ENCODE measurements at places on chromosomes 13 and 19.

- DNase-seq: no peak
Observed at GRCh38 chr19:7545904-7546303, 10.4 kb downstream of the PNPLA6 start.

GRCh38 chr13:71867131-71867814, at the start of gene DACH1:
TSS of gene DACH1 (minus strand) at chr13:71867204.
- peak; percentile 81 for DNase-seq

DNA sequence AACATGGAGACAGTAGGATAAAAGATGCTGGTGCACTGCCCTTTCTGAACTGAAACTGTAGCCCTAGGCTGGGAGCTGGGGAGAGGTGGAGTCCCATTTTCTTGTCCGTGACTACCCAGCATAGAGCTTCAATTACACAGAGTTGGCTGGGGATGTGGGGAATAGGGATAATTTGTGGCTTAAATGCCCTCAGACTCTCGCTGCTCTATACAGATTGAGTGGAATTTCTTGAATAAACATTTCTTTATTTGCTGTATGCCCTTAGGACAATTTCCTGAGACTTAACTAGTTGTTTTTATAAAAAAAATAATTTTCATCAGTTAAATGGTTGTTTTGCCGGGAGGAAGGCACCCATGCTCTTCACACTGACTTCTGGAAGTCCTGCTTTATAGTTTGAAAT, 7.2 kb downstream of the IGFL2 start:
- DNase-seq: no peak

DNA sequence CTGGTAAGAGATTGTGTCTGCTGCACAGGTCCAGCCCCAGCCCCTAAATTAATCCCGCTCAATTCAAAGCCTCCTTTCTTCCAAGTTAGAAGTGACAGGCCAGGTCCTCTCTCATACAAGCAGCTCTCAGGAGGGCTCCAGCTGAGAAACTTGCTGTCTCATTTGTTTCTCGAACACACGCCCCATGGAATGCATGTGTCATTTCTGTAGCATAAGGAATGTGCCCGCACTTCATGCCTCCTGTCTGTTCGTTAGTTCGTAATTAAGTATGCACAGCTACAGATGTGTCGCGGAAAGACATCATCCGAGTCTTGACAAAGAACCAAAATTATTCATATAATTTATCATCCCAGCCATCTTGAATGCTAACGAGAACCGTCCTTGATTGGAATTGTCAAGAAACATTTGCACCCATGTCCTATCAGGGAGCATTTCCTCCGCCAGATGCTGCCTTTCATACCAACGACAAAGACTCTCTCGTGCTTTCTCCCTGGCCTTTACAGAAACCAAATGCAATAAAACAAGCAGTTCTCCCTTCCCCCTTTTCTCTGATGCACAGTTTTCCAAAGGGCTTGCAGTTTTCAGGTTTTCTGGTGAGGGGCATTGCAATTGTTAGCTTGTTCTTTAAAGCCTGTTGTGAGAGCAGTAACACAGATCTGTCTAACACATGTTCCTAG, 133.5 kb downstream of the UQCRFS1 start:
- DNase-seq: no peak

GRCh38 chr19:33203529-33203928, 9.4 kb downstream of the LRP3 start:
- no peak for DNase-seq

DNA sequence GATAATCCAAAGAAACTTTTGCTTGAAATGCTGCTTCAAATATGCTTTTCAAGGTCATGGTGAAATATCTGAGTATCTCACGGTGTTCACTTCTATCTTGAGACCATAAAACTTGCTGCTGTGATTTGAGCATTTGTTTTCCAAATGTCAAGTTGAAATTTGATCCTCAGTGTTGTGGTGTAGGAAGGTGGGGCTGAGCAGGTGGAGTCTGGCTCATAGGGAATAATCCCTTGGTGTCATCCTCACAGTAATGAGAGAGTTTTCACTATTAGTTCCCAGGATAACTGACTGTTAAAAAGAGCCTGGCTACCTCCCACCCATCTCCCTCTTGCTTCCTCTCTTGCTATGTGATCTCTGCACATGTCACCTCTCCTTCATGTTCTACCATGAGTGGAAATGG, 858.0 kb upstream of the SLITRK5 start:
- no peak for DNase-seq

GRCh38 chr13:26836626-26837025, 76.0 kb upstream of the GPR12 start:
- no peak for DNase-seq

GRCh38 chr13:65937251-65937650, 1292.9 kb downstream of the PCDH9 start:
- no peak for DNase-seq

DNA sequence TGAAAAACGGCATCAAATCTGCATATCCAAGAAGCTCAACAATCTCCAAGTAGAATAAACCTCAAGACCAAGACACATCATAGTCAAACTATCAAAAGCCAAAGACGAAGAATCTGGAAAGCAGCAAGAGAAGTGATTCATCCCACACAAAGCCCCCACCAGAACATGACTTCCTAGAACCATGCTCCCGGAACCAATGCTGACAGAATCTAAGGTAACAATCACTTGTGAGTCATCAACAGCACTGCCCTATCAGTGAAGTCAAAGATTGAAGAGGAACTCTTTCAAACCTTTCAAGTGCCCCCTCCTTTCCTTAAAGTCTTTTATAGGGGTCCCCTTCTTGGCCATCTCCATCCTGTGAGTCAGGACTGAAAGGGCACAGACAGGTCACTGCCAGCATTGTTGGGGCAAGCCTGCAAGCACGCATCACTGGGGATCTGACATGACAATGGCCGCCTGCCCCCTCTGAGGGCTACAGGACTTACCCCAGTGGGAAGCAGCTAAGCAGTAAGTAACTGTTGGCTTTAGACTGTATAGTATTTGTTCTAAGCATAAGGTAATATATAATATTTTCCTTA, at the start of gene CCDC70:
Gene CCDC70, plus strand, starts transcription at position 247 of the 578 bp plus-strand sequence. CDS start 3,443 bp downstream, outside the sequence.
- no peak for DNase-seq

- no peak for DNase-seq
Observed at GRCh38 chr19:47113850-47114651, 475 bp upstream of the ZC3H4 start.

DNA sequence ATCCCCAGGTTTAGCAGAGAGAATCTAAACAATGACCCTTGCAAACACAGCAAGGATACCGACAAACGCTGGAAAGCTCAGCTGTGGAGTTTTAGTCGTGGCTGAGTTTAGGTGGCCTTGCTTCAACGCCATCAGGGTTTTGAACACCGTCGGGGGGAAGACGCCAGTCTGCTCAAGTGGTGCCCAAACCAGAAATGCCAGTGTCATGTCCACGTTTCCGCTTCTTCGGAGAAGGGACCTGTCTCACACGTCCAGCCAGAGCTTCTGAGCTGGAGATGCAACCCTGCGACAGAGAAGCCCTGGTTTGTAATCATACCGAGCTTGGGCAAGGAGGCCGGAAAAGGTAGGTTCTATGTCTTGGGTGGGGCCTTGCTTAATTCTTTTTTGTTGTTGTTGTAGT, 42.6 kb upstream of the ATP11A start:
- DNase-seq: no peak

DNA sequence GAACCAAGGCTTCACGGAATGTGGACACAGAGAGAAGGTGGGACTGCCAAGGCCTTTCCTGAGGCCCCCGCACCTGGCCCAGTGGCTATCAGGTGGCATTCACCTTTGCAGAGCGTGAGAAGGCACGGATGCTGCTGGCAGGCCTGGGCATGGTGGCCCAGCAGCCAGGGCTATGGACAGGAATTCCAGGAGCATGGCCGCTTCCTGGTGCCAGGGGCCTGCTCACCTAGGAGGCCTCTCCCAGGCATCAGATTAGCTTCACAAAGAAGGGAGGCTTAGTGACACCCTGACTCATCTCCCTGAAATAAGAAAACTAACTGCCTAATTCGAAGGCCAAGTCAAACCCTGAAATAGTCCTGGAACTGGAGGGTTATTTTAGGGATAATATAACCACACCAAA, 155.8 kb downstream of the TEX29 start:
- DNase-seq: no peak

DNA sequence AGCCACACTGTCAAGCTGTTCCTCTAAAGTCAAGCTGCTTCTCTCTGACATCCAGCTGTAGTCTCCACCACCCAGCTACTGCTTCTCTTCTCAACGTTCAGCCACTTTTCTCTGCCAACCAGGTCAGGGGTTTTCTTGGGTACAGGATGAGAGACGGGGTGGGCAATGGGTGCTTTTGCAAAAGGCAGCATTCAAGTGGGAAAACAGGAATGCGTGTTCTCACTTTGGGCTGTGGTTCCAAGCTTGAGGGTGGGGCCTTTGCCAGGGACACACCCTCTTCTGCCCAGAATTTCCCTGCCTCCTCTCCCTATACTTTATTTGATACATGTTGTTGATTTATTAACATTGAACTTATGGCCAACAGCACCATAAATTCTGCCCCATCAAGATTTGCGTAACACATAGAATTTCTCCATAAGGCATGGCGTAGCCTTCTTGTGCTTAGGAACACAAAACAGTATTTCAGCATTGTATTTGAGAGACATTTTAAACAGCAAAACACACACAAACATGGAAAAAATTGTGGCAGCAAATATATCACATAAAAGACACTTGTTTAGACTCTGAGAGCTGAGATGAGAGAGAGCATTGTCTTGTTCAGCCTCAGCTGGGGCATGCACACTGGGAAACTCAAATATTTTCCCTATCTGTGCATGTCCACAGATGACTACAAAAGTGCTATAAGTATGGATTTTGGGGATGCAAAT, 392.8 kb downstream of the SLITRK6 start:
- no peak for DNase-seq

DNA sequence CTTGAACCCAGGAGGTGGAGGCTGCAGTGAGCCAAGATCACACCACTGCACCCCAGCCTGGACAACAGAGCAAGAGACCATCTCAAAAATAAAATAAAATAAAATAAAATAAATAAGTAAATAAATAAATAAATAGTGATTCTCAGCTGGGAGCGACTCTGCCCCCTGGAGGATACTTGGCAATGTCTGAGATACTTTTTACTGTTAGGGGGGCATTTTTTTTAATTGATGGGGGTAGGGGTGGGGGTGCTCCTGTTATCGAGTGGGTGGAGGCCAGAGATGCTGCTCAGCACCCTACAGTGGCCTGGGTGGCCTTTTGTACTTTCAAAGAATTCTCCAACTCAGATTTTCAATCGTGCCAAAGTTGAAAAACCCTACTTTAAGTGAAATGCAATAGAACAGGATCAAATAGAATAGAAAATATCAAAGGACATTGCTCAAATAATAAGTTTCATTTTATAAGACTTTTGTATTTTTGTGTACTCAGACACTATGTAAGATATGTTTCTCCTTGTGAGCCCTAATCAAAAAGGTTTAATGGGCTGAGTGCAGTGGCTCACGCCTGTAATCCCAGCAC, 7.1 kb upstream of the CLPP start:
- peak; percentile 49 for DNase-seq

DNA sequence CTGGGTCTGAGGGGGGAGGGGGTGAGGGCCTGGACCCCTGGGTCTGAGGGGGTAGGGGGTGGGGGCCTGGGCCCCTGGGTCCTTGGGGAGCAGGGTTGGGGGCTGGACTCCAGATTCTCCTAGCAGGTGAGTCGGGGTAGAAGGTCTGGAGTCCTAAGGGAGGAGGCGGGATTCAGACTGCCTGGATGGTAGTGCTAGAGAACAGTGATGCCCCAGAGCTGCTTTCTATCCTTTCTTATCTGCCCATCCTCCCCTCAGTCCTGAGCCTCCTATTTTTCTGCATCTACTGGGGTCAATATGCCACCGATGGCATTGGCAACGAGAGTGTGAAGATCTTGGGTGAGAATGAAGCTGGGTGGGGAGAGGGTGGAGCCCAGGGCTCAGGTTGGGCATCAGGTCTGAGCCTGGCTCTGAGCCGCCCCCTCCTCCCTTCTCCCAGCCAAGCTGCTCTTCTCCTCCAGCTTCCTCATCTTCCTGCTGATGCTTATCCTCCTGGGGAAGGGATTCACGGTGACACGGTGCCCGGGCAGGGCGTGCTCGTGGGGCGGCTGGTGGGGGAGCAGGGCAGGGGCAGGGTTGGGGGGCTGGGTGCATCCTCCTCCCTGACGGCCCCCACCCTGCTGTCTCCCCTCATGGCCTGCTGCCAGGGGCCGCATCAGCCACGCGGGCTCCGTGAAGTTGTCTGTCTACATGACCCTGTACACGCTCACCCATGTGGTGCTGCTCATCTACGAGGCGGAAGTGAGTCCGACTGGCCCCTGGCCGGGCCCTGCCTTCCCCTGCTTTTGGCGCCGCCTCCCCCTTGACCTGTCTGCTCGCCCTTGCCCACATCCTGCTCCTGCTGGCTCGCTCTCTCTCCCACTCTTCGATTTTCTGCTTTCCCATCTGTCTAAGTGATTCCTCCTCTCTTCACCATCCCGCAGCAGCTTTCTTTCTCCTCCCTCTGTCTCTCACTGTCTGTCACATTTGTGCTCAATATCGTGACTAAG, 3.4 kb downstream of the TMEM145 start:
- DNase-seq: peak; percentile 9

DNA sequence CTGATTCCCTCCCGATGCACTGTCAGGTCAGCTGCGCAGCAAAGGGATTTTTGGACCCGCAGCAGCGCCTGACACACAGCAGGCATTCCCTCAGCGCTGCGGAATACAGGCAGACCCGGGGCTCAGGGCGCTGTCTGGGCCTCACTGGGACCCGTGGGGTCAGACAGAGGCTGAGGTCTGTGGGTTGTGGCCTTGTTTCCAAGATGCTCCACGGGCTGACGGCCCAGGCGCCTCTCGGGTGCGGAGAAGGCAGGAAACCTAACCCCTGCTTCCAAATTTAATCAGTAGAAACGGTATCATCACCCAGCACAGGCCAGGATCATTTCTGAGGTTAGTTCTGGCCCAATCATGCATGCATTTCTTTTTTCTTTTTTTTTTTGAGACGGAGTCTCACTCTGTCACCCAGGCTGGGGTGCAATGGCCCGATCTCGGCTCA, 686 bp upstream of the RNF126 start:
- DNase-seq: no peak

GRCh38 chr13:93951108-93951507, 528.4 kb downstream of the DCT start:
- peak; percentile 30 for DNase-seq

DNA sequence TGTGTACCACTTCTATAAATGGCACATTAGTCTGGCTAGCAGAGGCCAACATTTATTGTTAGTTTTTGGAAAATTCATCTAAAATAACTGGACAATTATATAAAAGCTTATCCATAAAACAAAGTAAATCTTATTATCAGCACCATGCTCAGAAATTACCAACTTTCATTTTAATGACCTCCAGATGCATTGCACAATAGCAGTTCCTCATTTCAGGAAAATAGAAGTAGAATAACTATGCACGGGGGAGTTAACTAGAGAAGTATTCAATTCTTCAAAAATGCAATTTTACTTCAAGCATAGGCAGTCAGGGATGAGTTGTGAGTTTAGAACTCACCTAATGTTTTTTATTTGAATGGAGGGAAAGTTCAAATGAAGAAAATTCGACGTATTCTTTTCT, 1023.5 kb downstream of the PCDH17 start:
- peak; percentile 56 for DNase-seq

DNA sequence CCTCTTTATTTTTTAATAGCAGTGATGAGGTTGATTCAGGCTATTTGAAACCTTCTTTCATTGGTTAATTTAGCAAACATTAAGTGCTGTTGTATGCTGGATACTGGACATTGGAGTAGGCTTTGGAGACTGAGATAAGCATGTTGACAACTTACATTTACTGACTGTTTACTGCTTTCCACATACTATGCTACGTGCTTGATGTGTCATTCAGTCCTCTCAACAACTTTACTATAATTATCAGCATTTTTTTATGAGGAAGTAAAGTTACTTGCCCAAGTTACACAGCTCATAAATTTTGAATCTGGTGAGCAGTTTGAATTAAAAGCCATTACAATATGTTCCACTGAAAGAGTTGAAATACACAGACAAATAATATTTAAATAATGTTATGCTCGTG, 83.8 kb downstream of the GJA3 start:
- no peak for DNase-seq

- DNase-seq: no peak
Observed at GRCh38 chr13:101707659-101708058, 255.2 kb downstream of the ITGBL1 start.

All from Kasumi-1 (cell line).